ENCODE measurements at places on chromosomes 5 and 9. TPM values are rescaled to one million over a fixed set of nuclear protein-coding genes. Genes with fewer than 3 reads are reported as not detected.

CD180 gene
- total RNA-seq, result 2.6 TPM

REEP2 gene
- 1.1 TPM for total RNA-seq

AGXT2 gene
- not detected for total RNA-seq

ANKRD55 gene
- 0.18 TPM for total RNA-seq

OLFM1 gene
- total RNA-seq, result 24.8 TPM

C5orf52 gene
- total RNA-seq, result not detected

AQP3 gene
- 43.9 TPM for total RNA-seq
